ENCODE measurements at places on chromosomes 5 and 9.

- no peak for DNase-seq
Observed at GRCh38 chr9:123098096-123098459, 64.6 kb downstream of the GPR21 start.

- no peak for DNase-seq
Observed at GRCh38 chr5:40570408-40571129, 109.1 kb upstream of the PTGER4 start.

DNA sequence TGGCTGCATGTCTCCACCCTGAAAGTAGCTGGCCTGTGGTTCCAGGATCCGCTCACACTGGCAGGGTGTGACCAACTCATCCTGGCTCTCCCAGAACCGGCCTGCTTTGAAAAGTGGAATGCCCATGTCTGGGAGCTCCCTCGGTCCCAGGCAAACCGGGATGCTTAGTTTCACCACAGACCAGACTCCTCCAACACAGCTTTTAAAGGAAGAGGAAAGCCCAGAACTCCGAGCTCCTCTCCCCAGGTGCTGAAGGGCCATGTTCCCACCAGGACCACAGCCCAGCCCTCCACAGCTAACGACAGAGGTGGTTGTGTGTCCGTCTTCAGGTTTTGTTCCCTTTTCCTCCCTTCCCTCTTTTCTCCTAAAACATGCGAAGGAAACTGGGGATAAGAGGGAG is 38.0 kb downstream of the GTF3C4 start:
- DNase-seq = no peak

DNA sequence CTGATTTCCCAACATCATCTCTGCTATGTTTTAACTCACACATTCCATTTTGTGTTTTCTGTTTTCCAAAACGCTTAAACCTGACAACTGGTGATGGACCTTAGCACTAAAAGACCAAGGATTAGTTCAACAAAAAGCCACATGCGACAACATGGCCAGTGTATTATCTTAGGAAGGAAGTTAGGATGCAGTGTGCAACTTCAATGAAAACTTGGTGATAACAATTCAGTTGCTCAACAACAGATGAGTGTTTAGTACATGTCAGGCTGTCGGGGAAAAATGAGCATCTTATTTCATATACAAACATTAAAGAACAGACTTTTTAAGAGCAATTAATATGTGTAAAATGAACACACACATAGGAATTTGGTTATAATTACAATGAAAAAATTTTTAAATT is 780.0 kb downstream of the SEMA5A start:
- DNase-seq = no peak

DNA sequence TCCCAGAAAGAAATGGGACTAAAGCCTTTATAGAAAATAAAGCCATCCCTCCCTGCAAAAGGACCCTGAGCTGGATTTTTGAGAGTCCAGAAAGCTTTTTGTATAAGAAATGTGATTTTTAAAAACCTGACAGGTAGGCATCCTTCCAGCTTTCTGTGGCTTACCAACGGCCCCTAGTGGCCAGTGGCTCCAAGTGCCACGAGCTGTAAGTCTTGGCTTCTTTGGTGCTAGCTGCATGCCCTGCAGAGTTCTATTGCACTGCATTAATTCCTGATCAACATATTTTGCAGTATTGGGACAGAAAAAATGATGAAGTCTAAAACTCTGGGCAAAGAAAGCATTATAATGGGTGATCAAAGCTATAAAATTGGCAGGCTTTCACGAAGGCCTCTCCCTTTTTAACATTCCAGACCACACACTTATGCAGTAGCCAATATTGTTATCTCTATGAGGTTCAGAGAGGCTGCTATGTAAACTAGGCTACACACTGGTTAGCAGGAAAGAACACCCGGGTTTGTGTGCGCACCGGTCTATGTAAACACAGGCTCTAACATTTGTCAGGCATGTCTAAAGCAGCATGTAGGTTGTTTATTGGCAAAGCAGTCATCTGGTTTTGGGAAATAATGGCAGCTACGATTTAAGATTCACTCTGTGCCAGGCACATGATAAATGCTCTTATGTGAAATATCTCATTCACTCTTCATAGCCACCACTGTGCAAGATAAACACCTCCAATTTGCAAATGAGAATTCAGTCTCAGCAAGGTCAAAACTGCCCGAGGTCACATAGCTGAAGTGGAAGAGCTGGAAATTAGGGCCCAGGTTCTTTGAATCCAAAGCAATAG is 55.2 kb downstream of the NMUR2 start:
- DNase-seq = no peak

- DNase-seq = no peak
Observed at GRCh38 chr9:122126331-122127261, 33.0 kb downstream of the NDUFA8 start.

DNA sequence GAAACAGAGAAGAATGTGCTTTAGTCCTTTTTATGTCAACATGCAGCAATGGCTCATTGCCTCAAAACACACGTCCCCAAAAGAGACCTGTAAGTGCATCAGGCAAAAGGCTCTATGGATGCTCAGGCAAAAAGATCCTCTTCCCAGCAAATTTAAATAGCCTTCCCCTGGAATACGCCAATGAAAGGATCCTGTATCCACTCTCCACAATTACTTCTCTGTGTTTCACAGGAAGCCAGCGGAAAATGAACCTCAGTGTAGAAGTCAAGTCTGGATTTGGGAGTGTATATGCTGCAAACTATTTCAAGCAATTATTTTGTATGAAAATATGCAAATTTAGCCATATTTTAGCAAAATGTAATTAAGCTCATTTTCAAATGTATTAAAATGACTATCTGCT is 217.9 kb downstream of the EPB41L4A start:
- DNase-seq = no peak

DNA sequence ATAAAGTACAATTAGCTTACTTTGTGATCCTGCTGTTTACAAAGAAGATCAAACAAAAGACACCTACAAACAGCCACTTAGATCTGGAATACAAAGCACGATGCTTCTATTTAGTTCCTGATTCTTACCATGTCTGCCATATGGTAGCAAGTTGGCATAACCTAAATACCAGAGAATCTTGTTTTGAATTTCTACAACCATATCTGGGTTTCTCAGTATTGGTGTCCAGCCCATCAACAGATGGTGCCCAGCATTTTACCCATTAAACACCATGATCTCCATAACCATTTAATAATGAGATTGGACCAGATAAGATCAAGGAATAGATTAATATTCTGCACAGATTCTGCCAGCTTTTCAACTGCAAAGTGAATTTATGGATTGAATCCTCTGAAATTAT is 29.8 kb downstream of the SLC24A2 start:
- no peak for DNase-seq

- DNase-seq = no peak
Observed at GRCh38 chr9:35548571-35548970, 56.5 kb upstream of the TESK1 start.
